Spleen (tissue), 13 donors: ENCODE measurements at places on chromosomes 7 and 10. TPM values are rescaled to one million over a fixed set of nuclear protein-coding genes. Genes with fewer than 3 reads are reported as not detected.

Gene SFRP4
- 9.9 TPM for total RNA-seq

- no peak for DNase-seq
These were observed 140.1 kb downstream of the GLI3 start for GRCh38 chr7:42096681-42097561.

- no peak for DNase-seq
These were observed 19.5 kb downstream of the NRP1 start for GRCh38 chr10:33314811-33315561.

DNA sequence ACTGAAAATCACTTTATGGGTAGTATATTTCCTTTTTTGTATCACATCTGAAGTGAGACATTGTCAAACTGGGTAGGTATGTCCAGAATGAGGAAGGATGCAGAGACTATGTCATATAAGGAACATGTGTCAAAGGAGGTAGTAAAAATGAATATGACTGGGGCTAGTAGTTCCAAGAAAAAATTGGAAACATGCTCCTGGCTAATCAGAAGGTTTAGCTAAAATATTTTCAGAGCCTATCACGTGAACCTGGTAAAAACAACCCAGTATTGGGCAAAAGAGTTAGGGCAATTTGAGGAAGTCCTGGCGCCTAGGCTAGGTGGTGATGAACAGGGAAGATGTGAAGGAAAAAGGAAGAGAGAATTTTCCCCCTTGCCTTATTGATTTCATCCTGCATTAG lies 26.4 kb downstream of the ENTPD1 start:
- DNase-seq, result no peak

DNA sequence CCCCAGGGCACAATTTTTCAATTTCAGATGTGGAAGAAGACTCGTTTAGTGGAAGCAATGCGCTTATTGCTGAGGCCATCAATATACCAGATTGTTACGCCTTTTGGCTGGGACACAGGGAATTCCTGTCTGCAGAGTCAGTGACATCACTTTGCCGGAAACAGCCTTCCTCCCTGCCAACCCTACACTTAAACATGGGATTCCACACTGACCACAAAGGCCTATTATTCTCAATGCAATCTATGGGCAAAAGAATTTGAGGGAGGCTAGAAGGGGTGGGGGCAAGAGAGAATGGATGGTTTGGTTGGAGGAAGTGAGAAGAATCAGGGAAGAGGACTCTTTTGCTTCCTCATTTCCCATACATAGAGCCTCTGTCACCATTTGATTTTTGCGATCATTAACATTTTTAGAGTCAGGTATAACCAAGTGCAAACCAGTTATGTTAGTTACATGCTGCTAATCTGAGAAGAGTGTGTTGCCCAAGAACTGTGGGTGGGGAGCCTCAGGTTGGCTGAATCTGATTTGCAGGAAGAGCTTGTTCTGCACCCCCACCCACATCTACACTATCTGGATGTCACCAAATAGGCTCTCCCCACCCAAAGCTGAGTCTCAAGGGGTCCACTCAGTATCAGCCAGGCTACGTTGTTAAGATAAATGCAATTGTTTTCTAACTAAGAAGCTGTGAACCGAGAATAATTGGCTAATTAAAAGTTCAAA lies 58.2 kb downstream of the ENTPD1 start:
- DNase-seq, result no peak

- DNase-seq, result no peak
These were observed 4.2 kb upstream of the IKZF1 start for GRCh38 chr7:50300336-50300735.
